ENCODE measurements at places on chromosomes 5 and 9. TPM values are rescaled to one million over a fixed set of nuclear protein-coding genes. Genes with fewer than 3 reads are reported as not detected.

Gene TAF11L8
- total RNA-seq: not detected

Gene ARHGAP26
- total RNA-seq: 39.8 TPM

Gene DEPDC1B
- total RNA-seq: 22.7 TPM

Gene KDM4C
- 61.1 TPM for total RNA-seq

Gene TSSK1B
- not detected for total RNA-seq

Gene NEURL1B
- total RNA-seq: not detected

Gene C5orf58
- total RNA-seq: not detected

Gene PALM2AKAP2
- not detected for total RNA-seq

Gene VCAN
- not detected for total RNA-seq

Gene MEGF10
- total RNA-seq: not detected

Gene GPRIN1
- 4.6 TPM for total RNA-seq

DNA sequence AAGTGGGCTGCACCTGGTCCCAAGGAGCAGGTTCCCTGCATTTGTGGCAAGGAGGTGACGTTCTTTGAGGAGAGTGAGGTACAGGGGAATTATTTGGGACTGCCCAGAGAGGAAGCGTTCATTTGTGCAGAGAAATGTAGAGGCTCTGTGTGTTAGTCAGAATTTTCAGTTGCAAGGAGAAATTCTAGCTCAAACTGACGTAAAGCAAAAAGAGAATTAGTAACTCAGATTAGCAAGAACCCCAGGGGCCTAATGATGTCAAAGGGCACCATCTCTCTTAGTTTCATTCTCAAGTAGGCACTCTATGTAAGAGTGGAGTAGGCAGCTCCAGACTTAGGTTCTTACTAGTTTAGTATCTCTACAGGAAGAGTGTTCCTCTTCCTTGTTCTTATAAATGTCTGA, 2.4 kb upstream of the TXN start:
- DNase-seq: no peak

GRCh38 chr5:122849771-122850170, 4.4 kb downstream of the SNX24 start:
- no peak for DNase-seq

DNA sequence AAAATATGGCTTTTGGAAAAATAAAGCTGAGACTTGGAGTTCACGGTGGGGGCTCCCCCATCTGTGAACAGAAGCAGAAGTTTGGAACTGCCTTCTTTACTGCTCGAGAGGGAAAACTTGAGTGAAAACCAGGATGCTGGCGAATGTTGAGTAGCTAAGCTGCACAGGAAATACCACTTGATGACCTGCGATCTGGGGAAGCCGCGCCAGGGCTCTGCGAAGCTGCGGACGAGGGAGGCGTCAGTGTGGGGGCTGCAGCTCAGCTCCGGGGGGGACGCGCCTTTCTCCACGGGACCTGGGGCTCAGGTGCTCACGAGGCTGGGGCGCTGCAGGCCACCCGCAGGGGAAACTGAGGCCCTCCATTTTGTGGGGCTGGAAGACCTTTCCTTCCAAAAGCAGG, 62.3 kb downstream of the TENT4A start:
- no peak for DNase-seq

GRCh38 chr5:82295144-82295543, 17.0 kb upstream of the RPS23 start:
- DNase-seq: no peak

DNA sequence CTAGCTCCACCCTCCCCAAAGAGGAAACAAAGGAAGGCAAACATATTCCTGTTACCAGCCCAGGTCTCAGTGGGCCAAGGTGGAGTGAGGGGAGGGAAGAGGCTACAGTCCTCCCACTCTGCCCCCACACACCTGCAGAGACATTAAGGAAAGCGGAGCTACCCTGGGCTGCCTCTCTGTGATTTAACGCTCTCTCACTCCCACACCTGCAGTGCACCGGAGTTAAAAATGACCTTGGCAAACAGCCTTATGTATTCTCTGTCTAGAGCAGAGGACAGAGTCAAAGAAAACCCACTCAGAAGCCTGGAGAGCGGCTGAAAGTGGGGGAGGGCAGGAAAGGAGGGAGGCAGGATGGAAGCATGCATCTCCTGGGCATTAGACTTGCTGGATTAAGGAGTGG, 32.7 kb downstream of the KCNIP1 start:
- no peak for DNase-seq

DNA sequence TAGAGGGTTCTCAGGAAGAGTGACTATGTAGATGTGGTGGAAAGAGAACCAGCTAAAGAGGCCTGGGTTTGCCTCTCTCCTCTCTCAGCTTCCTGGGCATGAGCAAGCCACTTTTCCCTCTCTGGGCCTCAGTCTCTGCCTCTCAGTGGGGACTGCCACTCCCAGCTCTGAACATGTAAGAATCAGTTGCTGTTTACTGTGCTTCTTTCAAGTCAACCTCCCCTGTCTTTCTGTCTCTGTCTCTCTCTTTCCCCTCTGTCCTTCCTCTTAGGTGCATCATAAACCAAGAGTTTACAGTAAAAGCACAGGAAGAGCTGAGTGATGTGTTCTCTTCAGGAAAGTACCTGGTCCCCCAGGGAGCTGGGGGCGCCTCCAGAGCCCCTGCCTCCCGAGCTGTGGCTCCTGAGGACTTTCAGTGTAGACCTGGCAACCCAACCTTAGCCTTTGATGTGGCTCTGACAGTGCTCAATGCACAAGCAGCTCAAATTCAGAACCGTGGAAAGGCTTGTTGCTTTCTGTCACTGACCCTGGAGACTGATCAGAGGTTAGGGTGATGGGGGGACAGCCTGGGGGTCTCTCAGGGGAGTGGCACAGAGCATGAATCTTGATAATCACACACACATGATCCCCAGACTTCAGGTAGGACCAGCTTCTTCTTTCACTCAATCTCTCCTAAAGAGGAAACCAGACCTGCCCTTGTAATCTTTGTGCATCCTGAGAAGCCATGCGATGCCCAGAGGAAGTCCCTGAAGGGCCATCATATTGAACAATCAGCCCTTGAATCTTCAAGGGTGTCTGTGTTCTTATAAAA, 59.4 kb upstream of the TNFSF8 start:
- no peak for DNase-seq

- no peak for DNase-seq
Measured at GRCh38 chr5:57889558-57889957, 406.9 kb upstream of the ACTBL2 start.

DNA sequence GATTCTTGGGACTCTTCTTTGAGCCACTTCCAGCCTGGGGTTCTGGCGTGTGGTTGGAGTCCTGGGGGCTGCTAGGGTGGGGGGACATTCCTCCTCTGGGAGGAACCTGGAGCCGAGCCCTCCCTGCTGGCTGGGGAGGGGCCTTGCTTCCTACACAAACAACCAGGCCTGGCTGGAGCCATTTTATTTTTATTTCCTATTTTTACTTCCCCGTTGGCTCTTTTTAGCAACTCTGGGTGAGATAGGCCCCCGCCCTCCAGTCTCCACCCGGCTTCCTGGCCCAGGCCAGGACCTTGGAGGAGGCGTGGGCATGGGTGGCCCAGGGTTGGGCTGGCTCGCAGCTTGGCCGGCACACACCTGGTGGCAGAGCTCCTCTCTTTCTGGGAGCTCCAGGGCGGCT, 15.1 kb downstream of the RXRA start:
- no peak for DNase-seq

- peak; percentile 65 for DNase-seq
Measured at GRCh38 chr5:36215910-36216309, 25.8 kb downstream of the NADK2 start.

DNA sequence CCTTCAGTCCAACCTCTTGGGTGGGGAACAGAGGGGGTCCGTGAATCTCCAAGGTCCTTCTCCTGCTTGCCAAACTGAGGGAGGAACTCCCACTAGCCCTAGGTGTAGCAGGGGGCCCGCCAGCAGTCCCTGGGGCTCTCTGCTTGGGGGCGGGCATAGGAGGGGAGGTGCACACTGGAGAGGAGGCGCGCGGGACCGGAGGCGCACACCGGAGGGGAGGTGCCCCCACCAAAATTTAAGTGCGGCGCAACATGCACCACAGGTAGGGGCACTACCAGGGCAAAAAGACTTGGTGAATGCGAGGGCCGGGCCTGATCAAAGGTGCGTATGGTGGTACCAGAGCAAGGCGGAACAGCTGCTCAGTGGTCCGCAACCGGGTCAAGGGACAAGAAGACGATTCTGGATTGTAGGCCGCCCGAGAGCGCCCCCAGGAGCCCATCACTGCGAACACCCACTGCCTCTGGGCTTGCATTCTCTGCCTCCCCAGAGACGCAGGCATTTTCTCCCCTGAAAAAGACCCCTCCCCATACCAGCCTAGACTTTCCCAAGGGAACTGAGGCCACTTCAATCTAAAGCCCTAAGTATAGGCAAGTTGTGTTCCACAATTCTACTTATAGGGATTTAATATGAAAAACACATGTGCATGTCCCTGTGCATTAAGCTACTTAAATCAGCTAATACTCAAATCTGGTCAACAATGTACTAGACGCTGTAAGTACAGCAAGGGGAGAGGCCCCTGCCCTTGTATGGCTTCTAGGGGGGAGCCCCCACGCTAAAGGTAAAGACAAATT, 50.6 kb downstream of the TGFBI start:
- DNase-seq: no peak

DNA sequence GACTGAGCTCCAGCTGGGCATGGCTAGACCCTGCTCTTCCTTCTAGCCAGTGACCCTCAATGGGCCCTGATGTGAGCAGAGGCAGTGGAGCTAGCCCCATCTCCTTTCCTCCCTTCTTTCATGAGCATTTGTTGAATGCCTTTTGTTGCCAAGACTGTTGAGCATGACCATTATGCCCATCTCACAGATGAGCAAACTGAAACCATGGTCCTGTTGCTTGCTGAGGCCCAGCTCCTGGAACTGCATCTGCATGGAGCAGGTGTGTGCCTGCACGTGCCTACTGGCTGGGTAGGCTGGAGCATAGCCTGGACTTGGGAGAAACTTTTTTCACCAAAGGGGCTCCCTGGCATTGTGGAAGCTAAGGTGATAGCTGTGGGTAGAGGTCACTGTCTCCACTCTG, 3.0 kb upstream of the WNK2 start:
- DNase-seq: no peak

GRCh38 chr9:35096035-35096849, at the start of gene PIGO:
Gene PIGO, minus strand, starts transcription at chr9:35096591. Its CDS starts 1,026 bp downstream, at chr9:35095565.
- peak; percentile 95 for DNase-seq

DNA sequence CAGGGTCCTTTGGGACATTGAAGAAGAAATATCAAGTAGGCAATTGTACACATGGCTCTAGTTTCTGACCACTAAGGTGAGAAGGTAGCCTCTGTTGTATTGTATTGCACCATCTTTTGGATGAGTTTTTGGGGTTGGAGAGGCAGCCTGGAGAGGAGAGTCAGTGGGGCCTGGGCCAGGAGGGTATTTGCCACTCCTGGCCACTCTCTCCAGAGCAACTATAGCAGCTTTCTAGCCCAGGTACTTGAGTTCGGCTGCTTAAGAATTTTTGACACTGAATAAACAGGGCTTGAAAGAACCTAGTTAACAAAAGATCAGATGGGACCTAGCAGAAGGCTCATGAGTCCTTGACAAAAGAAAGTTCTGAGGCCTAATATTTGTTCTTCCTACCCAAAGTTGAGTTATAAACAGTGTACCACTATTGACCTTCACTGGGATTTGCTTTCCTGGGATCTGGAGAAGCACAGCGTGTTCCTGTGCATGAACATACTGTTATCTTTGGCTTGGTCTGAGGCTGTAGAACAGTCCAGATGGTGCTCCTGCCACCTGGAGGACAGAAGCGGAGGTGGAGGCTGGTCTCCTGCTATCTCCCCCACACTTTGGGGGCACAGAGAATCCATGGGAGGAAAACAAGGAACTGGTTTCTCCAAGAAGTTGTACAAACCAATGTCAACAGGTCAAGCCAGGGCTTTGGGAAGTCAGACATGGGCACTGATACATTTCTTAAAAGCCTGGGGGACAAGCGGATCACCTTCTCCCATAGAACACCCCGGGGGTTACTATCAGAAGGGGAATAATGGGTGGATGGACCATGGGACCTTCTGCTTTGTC, 110.4 kb upstream of the LIFR start:
- peak; percentile 63 for DNase-seq

DNA sequence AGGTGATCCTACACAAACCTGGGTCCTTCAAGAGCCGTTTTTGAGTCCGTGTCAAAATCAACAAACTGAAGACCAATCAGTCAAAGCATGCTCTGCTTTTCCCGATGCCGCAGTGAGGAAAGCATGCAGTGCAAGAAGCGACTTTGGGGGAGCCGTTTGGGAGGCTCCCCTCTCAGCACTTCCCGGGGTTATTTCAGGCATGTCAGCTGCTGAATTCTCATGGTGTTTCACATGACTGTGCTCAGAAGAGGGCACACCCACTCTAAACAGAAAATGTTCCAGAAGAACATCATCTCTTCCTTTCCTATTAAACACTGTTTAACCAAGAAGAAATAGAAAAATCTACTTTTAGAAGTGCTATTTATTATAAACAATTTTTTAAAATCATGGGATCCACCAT, 125.5 kb downstream of the EPB41L4A start:
- no peak for DNase-seq

GRCh38 chr5:14896131-14896530, 24.6 kb upstream of the ANKH start:
- DNase-seq: no peak

- peak; percentile 89 for DNase-seq
Measured at GRCh38 chr9:133403766-133404453, 13.9 kb downstream of the REXO4 start.

DNA sequence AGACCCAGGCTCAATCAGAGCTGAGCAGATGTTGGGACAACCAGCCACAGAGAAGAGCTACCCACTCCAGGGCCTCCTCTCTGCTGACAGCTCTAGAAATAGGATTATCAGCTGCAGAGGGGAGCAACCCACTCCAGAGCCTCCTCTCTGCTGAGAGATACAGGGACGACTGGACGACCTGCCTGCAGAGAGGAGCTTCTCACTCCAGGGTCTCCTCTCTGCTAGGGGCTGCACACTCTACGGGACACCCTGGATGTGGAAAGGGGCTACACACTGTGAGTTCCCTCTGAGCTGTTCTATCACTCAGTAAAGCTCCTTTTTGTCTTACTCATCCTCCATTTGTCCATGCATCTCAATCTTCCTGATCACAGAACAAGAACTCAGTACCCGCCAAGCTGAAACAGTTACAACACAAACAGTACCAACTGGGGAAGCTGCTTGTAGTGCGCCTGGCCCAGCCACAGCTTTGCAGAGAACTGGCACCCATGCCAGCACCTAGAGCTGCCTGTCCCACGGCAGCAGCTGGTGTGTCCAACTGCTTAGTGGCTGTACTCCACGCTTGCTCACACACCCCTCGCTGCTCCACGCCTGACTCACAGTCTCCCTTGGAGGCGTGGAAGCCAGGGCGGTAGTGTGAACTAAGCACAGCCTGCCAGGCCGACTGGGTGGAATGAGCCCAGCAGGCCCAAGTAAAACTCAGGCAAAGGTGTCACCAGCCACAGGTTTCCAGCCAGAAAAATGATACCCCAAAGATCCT, 56.8 kb downstream of the PRELID2 start:
- DNase-seq: no peak

GRCh38 chr9:133657120-133657661, 21.0 kb downstream of the DBH start:
- no peak for DNase-seq

GRCh38 chr5:33816791-33817190, 75.0 kb downstream of the ADAMTS12 start:
- DNase-seq: no peak

- no peak for DNase-seq
Measured at GRCh38 chr9:75487856-75488718, 399.8 kb downstream of the OSTF1 start.
